H4 (cell line): ENCODE measurements at places on chromosomes 5 and 9.

GRCh38 chr5:68369457-68370125, 154.0 kb downstream of the PIK3R1 start:
- no peak for DNase-seq

DNA sequence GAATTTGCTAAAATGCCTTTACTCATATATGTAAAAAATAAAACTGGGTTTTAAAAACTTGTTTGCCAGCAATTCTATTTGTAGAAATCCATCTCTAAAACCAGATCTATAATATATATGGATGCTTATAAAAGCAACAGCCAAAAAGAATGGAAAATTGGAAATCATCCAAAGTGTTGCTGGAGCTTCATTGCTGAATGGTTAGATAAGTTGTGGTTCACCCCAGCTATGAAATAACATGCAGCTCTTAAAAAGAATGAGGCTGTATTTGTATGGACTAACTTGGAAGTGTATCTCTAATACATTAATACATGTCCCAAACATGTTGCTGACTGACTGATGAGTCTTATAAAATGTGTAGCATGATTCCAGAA, 76.2 kb downstream of the STK10 start:
- peak; percentile 50 for DNase-seq

DNA sequence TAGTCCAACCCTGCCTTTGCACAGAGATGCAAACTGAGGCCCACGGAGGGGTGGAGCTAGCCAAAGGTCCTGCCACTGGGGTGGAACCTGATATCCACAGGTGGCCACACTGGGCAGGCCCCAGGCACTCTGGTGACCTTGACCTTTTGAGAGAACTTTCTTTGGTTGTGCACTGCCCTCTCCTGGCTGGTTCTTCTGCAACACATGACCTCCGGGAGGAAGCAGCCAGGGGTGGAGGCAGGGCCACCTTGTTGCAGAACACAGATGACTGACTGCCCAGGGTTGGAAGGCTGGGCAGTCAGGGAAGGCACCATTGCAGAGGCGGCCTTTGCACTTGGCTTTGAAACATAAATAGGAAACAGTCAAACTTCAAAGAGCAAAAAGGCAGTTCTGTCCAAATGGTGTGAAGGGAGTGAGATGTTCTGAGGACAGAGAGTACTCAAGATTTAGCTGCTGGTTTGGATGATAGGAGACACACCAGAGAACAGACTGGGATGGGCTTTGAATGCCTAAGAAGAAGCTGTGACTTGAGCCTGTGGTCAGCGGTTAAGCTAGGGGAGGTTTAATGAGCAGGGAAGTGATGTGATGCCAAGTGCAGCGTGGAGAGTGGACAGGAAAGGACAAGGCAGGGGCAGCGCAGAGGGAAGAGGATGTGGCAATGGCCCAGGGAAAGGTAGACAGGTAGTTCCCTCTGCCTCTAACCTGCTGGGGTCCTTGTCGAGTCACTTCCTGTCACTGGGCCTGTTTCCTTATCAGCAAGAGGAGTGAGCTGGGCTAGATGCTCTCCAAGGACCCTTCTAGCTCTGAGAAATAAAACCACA, 6.8 kb upstream of the TCOF1 start:
- DNase-seq = peak; percentile 76

GRCh38 chr9:138057726-138058125, 180.1 kb downstream of the CACNA1B start:
- DNase-seq = no peak

DNA sequence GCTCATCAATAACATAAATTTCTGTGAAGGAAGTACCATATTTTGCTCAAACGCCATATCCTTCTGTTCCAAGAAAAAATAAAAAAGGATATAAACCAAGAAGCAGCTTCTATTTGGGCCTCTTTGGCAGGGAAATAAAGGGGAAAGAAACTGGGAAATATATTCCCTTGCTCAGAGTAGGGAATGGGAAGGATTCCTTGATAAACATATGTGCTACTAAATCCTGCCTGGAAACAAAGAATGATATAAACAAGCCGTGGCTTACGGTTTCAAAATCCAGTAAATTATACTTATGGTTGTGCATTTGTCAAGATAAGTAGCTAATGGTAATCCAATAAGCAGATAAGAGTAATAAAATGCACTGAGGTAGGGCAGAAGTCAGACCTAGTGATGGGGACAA, 481.6 kb downstream of the NTRK2 start:
- no peak for DNase-seq

DNA sequence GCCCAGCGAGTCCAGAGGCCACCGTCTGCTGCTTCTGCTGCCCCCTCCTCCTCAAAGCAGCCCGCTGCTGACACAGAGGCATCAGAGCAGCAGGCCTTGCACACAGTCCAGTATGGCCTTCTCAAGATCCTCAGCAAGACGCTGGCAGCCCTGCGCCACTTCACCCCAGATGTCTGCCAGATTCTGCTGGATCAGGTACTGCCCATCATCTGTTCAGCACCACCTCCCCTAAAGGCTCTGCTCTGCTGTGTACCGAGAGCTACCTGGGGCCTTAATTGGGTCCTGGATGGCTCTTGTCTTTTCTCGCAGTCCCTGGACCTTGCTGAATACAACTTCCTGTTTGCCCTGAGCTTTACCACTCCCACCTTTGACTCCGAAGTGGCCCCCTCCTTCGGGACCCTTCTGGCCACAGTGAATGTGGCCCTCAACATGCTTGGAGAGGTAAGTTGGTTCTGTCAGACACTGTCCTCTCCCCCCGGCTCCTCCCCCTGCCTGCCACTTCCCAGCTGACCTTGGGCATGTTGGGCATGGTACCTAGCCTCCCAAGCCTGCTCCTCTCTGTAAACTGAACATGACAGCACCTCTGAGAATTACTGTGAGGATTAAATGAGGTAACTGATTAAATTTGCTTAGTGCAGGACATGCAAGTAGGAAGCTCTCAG, 22.7 kb downstream of the SH3GLB2 start:
- no peak for DNase-seq

DNA sequence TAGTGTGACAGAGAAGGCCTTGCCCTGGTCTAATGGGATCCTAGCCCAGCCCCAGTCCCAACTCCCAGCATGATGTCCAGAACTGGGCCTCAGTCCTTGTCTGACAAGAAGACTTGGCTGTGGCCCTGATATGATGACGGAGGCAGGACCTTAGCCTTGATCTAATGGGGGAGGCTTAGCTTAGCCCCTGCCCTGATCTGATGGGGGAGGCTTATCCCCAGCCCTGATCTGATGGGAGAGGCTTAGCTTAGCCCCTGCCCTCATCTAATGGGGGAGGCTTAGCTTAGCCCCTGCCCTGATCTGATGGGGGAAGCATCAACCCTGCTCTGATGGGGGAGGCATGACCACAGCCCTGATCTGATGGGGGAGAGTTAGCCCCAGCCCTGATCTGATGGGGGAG, 3.7 kb downstream of the PKN3 start:
- no peak for DNase-seq

DNA sequence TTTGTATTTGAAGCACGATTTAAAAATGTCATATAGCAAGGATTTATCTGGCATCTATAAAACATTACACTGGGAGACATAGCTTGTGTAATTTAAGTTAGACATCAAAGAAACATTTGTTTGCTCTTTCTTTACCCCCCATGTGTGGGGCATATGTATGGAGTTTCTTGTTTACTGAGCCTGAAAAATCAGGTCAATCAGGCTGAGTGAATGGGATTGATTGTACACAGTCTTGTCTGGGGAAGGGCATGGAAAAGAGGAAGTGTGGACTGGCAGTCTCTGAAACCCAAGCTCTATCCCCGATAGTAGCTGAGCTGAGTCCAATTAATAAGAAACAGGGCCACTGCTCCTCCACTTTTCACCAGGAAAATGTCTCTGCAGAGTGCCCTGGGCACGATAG, 49.4 kb downstream of the SLC46A2 start:
- DNase-seq = no peak

- peak; percentile 20 for DNase-seq
These were observed 185.3 kb upstream of the WWC1 start for GRCh38 chr5:168106008-168106761.

GRCh38 chr5:134070725-134071613, 43.5 kb upstream of the TCF7 start:
- DNase-seq = no peak

- DNase-seq = no peak
These were observed 1888.2 kb downstream of the EFNA5 start for GRCh38 chr5:105782501-105782900.
